Activated naive CD8-positive, alpha-beta T cell treated with anti-CD3 and anti-CD28 coated beads, Interleukin-2, amount 50 U/mL, for 24 hours (primary cell): ENCODE measurements at places on chromosomes 6 and 20.

GRCh38 chr20:48287021-48287494, 501.8 kb upstream of the SULF2 start:
- DNase-seq, result no peak

DNA sequence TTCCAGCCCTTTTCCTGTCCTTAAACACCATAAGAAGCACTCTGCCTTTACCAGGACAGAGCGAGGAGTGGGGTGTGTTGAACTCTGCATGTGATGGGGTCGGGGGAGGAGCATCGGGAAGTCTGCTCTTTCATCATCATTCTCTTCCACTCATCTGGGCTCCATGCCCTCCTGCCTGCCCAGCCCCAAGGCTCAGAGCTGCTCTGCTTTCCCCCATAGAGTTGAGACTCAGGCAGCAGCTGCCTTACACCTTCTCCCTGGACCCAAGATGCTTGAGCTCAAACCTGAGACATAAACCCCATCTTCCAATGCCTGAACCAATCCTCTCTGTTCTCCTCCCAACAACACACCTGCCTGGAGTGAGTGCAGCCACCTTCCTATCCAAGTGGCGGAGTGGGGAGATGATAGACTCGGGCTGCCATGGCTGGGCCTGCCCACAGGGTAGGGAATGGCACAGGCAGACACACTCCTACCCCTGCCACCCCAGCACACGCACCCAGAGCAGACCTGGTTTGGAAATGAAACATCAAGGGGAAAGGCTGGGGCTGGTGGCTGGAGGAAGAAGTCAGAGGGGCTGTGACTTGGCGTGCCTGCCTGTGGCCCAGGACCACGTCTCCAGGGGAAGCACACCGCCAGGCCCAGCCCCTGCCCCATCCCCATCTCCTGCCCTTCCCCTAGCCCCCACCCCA, 28.4 kb downstream of the TFEB start:
- peak; percentile 42 for DNase-seq

GRCh38 chr6:124999105-124999764, 37.0 kb downstream of the RNF217 start:
- DNase-seq, result no peak

GRCh38 chr20:1242530-1242929, 16.7 kb downstream of the RAD21L1 start:
- DNase-seq, result no peak

DNA sequence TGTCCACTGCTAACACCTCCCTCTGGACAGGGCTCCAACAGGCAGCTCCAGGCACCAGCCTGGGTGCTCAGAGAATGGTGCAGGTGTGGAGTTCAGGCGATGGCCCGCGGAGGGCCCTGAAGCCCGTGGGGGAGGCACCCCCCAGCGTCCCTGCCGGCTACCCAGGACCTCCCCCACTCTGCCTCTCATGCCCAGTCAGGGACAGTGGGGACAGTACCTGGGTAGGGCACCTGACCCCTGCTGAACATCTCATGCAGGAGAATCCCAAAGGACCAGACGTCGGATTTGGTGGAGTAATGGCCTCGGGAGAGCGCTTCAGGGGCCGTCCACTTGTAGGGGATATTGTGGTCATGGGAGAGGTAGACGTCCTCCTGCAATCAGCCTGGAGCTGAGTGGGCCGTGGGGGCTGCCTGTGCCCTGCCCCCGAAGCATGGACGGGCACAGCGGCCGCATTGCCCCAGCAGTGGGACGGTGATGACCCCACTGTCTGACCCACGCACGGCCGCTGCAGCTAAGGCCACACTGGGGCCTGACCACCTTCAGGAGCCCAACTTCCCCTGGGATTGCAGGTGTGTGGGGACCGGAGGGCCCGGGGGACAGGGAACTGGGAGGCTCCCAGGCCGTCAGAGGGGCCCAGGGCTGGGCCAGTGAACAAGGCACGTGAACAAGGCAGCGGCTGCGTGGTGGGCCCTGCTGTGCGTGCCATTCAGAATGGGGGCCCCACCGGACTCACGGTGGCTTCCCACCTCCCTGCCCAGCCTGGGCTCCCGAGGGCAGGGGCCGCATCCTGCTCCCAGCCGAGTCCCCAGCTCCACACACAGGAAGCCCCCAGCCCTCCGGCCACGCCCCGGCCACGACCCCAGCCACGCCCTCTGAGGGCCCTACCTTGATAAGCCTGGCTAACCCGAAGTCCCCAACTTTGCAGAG, 7.1 kb downstream of the PTK6 start:
- DNase-seq, result no peak

DNA sequence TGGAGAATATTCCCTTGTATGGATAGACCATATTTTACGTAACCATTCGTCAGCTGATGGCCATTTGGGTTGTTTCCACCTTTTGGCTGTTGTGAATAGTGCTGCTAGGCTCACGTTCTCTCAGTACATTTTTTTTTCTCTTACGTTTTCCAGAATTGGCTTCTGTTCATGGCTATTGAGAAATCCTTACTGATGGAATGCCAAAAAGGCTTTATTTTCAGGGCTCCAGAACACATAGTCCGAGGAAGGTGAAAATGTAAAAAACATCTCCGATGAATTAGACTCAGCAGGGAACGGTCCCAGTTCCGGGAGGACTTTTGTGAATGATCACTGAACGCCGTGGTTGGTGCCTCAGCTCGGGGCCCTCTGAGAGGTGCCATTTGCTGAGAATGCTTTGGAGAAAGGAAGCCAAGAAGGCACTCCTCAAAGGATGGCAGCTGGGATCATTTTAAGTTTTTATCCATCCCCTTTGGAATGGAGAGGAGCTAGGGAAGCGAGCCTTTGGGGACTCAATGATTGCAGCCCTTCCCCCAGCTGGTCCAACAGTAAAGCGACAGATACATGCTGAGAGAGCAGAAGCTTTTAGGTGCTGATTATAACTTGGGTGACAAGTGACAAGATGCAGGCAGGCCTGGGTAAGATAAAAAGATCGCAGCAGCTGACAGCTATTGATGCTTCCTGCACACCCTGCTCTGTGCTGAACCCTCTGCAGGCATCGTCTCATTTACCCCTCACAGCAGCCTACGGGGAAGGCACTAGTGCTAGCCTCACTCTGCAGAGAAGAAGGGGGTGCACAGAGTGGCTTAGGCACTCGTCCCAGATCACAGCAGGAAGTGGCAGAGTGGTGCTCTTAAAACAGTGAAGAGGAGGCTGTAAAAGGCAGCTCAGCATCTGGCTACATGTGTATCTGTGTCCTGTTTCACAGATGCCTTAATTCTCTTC, 133.4 kb upstream of the KCNG1 start:
- DNase-seq, result no peak

- no peak for DNase-seq
Measured at GRCh38 chr6:117818449-117818848, 88.6 kb upstream of the SLC35F1 start.

GRCh38 chr6:69933239-69933638, 66.9 kb downstream of the COL19A1 start:
- DNase-seq, result no peak

DNA sequence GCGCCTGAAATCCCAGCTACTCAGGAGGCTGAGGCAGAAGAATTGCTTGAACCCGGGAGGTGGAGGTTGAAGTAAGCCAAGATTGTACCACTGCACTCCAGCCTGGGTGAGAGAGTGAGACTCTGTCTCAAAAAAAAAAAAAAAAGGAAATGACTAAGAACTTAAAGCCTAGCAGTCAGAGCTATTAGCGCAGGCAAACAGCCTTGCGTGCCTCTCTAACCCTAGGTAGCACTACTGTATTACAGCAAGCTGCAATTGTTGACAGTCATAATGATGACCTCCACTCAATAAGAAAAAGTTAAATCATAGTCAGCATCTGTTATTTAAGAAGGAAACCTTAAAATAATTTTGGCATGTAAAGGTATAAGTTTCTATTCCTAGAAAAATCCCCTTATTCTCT, 14.4 kb downstream of the GSS start:
- DNase-seq, result no peak

GRCh38 chr6:161880056-161880455, 606.2 kb upstream of the AGPAT4 start:
- DNase-seq, result no peak
